GM23338 (cell line): ENCODE measurements at places on chromosomes 3 and 15. TPM values are rescaled to one million over a fixed set of nuclear protein-coding genes. Genes with fewer than 3 reads are reported as not detected.
A peak's percentile ranks its signal among the peaks of the same experiment; 100 is the strongest.

GRCh38 chr3:117226932-117227331 lies 517.4 kb downstream of the TUSC7 start:
- H3K27ac ChIP-seq, result no peak overlapping the region
- H3K36me3 ChIP-seq, result no peaks in the 10 kb centered on the region
- no peak overlapping the region for H3K4me3 ChIP-seq
- no peak for DNase-seq
- no peaks in the 10 kb centered on the region for H3K27me3 ChIP-seq
- H3K4me1 ChIP-seq, result no peaks in the 10 kb centered on the region

DNA sequence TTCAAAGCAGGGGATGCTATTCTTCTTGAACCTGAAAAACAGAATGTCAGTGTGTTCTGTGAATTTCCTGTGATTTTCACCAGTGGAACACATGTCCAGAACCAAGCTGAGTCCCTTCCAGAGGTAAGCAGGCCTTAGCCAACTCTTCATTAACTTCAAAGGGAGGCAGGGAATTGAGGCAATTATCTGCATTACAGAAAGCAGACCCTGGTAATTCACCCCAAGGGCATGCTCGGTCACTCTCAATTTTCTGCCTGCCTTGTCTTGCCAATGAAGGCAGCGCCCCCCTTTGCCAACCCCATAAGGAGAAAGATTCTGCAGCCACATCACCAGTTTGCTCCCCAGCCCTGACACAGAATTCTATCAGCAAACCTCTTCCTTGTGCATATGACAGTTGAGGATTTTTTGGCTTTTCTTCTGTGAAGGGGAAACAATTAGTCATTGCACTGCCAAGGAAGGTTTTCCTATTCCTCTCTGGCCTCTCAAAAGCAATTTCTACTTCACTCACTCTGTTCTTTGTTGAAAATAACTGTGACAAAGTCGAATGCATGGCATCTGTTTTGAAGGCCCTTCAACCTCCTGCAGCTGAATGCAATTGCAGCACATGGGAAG lies 85.3 kb downstream of the HHLA2 start:
- no peaks in the 10 kb centered on the region for H3K27me3 ChIP-seq
- H3K36me3 ChIP-seq, result no peaks in the 10 kb centered on the region
- H3K27ac ChIP-seq, result no peak overlapping the region
- peak; percentile 33 for DNase-seq

DNA sequence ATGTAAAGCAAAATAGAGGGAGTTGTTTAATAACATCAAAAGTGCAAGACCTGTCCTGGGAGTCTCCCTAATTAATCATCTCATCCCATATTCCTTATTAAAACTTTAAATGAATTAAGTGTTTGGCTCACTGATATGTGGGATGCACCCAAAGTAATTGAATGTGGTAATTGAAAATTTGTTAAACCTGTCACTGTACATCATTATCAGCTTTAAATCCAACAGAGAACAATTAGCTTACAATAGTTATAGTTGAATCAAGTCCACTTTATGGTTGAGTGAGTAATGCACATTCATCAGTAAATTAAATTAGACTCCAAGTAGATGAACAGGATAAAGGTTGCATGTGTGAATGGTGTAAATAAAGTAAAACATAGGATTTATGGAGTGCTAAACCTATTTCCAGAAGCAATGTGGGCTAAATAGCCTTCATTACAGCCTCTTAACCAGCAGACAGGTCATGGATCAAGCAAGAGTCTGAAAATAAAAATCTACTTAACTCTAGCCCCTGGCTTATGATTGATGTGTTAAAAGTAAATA lies 608.2 kb upstream of the CCDC54 start:
- no peak overlapping the region for H3K27ac ChIP-seq
- no peak overlapping the region for H3K4me3 ChIP-seq
- H3K4me1 ChIP-seq, result no peaks in the 10 kb centered on the region
- DNase-seq, result no peak
- no peaks in the 10 kb centered on the region for H3K27me3 ChIP-seq
- no peaks in the 10 kb centered on the region for H3K36me3 ChIP-seq

DNA sequence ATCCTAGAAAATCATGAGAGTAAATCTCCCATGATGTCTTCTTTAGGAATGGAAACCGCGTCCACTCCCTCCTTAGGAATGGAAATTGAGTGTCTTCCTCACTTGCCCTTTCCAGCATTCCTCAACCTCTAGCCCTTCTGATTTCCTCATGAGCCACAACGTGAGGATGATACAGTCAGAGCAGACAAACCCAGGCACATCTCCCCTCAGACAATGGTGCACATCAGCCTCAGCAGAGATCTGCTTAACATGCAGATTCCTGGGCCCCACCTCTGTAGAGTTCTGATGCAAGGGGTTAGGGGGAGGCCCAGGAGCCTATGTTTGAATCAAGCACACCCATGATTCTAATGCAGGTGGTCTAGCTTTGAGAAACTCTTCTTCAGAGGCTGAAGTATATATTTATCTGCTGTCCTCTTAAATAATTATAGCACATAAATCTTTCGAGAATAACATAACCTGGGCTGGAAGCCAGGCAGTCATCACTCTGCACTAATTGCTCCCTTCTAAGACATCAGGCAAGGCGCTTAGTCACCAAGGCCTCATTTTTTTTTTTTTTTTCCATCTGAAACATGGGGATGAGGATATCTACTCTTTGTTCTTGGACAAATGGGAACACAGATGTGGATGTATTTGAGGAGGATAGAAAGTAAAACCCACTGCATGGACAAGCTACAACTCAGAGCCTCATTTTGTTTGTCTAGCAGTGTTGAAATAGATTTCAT lies 81.7 kb downstream of the PRICKLE2 start:
- no peak overlapping the region; the same call in 1 of the 2 replicates for H3K27ac ChIP-seq
- H3K4me1 ChIP-seq, result no peaks in the 10 kb centered on the region
- no peak overlapping the region for H3K4me3 ChIP-seq
- DNase-seq, result no peak
- H3K36me3 ChIP-seq, result no peaks in the 10 kb centered on the region
- no peaks in the 10 kb centered on the region for H3K27me3 ChIP-seq

DNA sequence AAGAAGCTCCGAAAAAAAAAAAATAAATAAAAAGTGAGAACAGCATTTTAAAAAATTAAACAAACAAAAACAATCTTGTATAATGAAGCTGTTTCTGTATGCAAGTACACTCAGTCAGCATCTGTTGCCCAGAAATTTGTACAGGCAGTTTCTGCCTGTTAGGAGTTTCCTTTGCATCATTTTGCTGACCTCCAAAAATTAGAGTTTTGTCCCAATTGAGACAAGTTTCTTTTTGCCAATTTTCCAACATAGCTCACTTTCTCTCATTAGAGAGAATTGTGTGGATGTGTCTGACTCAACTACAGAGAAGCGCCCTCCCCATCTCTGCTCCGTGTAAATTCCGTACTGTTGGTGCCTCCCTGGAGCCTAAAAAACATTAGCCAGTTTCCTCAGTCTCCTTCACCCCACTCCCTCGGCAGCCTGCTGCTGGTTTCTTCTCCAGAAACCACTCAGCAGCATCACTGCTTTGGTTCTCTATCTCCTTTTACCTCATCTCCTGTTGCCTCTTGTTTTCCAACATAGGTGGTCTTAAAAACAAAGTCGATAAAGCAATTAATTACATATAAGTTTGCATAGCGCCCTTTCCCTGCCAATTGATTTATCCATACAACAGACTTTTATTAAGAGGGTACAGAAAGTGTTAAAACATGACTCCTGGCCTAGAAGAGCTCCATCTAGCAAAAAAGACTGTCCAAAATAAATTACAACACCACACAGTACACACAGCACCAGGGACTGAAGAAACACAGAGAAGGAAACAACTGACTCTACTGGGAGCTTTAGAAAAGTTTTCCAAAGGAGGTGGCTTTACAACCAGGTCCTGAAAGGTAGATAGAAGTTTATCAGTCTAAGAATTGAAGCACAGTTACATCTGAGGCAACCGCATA lies 286.7 kb downstream of the SHOX2 start:
- no peaks in the 10 kb centered on the region for H3K27me3 ChIP-seq
- no peak overlapping the region for H3K4me3 ChIP-seq
- DNase-seq, result peak; percentile 51
- peaks cover 10% of the 10 kb centered on the region for H3K4me1 ChIP-seq
- H3K27ac ChIP-seq, result no peak overlapping the region

Gene ATP13A4
- total RNA-seq, result not detected in 2 replicates

- peaks cover 20% of the 10 kb centered on the region for H3K4me1 ChIP-seq
- H3K36me3 ChIP-seq, result no peaks in the 10 kb centered on the region
- H3K4me3 ChIP-seq, result no peak overlapping the region
- peak; percentile 40 for DNase-seq
- H3K27ac ChIP-seq, result no peak overlapping the region
- no peaks in the 10 kb centered on the region for H3K27me3 ChIP-seq
These were observed 58.0 kb upstream of the TEX9 start for GRCh38 chr15:56307180-56307579.
